ENCODE measurements at places on chromosomes 2 and 18.

GRCh38 chr18:5973099-5973498 lies 77.8 kb upstream of the TMEM200C start:
- no peak for DNase-seq

DNA sequence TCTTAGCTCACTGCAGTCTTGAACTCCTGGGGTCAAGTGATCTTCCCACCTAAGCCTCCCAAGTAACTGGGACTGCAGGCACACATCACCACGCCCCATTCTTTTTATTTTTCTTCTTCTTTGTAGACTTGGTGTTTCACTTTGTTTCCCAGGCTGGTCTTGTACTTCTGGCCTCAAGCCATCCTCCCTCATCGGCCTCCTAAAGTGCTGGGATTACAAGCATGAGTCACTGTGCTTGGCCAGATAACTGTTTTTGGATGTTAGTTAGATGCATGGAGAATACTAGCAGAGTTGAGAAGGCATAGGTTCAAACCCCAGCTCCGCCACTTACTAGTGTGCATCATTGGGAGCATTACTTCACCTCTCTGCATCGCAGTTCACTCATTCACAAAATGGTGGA lies 88.3 kb downstream of the TXNL1 start:
- DNase-seq, result no peak

GRCh38 chr18:73780218-73780617 lies 367.4 kb downstream of the FBXO15 start:
- no peak for DNase-seq

- no peak for DNase-seq
Observed at GRCh38 chr2:172516299-172516698, 39.6 kb upstream of the PDK1 start.

- DNase-seq, result no peak
Observed at GRCh38 chr18:55584201-55584600, 3.8 kb downstream of the TCF4 start.

DNA sequence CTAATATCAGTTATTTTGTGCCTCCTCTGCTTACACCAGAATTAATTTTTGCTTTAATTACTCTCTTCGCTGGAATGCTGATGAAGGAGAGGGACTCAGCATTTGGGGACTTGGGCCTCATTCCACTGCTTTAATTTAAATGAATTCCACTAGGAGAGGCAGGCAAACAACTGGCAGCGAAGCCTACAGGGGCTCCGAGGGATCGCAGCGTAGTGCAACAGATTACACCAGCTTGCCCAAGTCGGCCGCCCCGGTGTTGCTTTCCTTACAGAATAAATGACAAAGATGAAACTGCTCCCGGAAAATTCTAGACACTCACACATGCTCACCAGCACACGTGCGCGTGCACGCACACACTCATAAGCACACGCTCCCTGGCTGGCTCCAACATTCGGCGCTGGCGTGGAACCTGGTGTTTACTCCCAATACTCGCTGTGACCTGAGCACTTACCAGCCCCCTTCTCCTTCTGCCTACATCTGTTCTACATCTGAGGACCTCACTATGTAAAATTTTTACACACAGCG lies 175.4 kb downstream of the ZNF521 start:
- DNase-seq, result no peak

GRCh38 chr2:11257964-11258363 lies 86.5 kb downstream of the ROCK2 start:
- no peak for DNase-seq

DNA sequence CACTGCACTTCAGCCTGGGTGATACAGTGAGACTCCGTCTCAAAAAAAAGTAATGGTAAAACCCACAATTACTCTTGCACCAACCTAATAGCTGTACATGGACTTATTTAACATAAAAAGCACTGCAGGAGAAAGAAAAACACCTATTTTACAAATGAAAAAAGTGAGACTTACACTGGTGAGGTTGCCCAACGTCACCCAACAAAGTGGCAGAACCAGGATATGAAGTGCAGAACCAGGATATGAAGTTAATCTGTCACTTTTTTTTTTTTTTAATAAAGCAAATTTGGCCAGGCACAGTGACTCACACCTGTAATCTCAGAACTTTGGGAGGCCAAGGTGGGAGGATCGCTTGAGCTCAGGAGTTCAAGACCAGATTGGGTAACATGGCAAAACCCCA lies 13.5 kb upstream of the STK17B start:
- DNase-seq, result no peak

DNA sequence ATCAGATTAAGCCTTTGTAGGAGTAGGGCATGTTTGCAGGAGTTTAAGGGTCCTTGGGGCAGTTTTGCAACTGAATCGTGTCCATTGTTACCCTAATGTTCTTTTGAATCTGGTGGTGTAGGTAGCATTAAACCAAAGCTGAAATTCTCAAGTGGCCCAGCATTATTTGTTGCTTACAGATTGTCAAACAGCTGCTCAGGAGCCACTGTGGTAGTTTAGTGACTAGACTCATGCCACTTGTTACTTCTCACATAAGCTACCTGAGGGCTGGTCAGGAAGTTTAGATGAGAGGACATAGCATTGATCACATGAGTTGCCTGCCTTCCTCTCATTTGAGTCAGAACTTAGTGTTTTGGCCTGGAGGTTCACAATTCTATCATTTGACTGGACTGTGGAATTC lies 157.6 kb downstream of the HAUS1 start:
- DNase-seq, result no peak

DNA sequence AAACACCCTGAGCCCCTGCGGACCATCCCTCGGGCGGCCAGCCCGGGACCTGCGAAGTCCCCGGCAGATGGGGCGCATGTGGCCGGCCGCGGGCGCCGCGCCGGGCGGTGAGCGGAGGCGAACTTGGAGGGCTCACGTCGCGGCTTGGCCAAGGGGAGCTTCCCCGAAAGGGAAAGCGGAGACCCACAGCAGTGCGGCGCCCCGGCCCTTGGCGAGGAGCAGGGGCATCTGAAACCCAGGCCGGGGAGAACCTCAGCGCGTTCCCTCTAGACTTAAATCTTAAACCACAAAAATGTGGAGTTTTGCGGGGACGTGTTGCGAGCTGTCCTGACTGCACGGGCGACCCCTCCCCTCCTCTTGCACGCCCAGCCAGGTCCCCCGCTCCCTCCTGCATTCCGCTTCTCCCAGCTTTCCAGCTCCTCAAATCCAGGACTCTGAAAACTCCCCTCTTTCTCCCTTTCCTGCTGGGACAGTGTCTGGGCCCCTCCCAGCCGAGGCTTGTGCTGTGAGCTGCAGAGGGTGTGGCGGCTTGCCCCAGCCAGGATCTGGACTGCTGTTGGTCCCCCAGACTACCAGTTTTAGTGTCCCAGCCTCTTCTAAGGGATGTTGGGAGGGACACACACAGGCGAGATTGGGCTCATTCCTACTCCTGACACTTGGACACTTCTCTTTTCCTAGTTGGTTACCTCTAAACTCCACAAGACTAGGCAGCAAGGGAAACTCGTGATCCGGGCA lies 1.3 kb downstream of the FMNL2 start:
- DNase-seq, result peak; percentile 30

- no peak for DNase-seq
Observed at GRCh38 chr2:98713332-98714015, 17.5 kb downstream of the MGAT4A start.

- DNase-seq, result no peak
Observed at GRCh38 chr2:5868931-5869330, 176.7 kb downstream of the SOX11 start.

DNA sequence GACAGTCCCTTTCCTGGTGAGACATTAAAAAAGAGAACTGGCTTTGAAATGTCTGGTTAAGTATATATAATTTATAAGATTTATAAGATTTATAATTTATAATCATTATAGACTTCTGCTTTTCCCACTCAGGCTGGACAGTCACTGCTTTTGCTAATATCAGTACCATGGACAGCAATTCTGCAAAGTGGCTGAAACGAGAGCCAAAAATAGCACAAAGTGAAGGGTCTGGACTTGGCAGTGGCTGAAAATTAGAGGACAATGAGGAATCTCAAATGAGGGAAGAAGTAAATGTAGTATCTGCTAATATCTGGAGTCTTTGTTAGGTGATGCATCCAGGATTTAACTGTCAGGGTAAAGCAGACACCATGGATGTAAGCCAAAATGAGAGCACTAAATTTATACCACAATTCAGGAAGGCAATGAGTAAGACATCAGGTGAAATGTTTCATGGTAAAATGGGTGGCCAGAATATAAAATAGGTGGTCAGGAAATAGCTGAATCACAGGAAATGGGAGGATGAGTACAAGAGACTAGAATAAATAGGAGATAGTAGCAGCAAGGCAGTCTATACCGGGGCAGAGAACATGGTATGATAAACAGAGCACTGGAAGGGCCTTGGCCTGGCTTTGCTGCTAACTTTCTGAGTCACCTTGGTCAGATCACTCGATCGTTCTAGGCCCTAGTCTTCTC lies 39.6 kb upstream of the BOD1L2 start:
- no peak for DNase-seq

GRCh38 chr2:37466533-37467222 lies 122.2 kb downstream of the QPCT start:
- no peak for DNase-seq

- DNase-seq, result no peak
Observed at GRCh38 chr2:208939852-208940251, 484.0 kb upstream of the MAP2 start.

- no peak for DNase-seq
Observed at GRCh38 chr18:48928787-48929186, 22.0 kb downstream of the SMAD7 start.

- no peak for DNase-seq
Observed at GRCh38 chr2:57397550-57398360, 648.9 kb upstream of the VRK2 start.

DNA sequence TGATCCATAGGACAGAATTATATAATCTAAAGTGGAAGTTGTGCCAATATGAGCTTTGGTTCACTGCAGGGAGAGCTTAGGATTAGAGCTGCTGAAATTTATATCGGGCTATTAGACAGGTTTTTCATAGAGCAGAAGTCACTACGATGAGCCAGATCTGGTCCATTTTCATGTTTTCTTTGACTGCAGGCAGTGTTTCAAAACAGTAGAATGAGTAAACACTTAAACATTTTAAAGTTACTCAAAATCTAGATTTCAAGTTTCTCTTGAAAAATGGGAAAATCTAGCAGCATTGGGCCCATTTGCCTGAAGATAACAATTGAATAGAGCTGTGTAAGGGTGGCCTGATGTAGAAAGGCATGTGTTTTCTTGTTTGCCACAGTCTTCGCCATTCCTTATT lies 14.5 kb upstream of the ADAM23 start:
- DNase-seq, result no peak

DNA sequence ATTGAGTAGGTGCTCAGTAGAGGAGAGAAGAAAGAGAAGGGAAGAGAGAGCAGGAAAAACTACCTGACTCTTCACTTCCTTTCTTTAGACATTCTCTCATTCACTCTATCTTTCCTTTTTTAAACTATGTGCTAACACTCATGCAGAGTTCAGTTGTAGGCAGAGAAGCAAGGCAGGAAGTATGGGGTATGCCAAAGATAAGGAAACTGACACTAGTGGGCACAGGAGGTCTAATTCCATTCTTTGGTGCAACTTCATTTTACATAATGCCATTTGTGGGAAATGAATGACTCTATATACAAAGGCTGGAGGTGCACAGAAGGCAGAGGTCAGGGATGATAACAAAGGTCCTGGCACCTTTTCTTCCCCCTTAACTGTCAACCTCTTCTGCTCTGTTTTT lies 35.1 kb upstream of the ACVR1 start:
- DNase-seq, result no peak

GRCh38 chr2:230644356-230644935 lies 68.2 kb upstream of the CAB39 start:
- no peak for DNase-seq

- DNase-seq, result no peak
Observed at GRCh38 chr2:150621526-150622213, 134.2 kb upstream of the RND3 start.

- DNase-seq, result no peak
Observed at GRCh38 chr2:10132596-10132995, 10.1 kb downstream of the RRM2 start.

- DNase-seq, result peak; percentile 16
Observed at GRCh38 chr2:69830045-69830905, 815 bp downstream of the GMCL1 start.

DNA sequence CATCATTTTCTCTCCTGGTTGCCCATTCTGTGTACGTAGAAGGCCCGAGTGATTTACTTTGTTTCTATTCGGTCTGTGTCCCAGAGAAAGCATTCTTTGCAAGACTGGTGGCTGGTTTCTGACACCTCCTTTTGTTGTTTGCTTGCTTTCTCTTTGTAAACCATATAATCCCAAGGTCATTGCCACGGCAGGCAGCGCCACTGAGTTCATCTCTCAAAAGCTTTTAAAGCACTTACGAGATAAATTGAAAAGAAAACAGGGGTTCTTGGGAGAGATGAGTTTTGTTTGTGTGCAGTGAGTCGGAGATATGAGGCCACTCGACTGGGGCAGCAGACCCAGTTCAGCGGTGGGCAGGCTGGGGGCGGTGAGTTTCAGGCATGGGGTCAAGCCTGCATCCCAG lies 137.6 kb downstream of the NCK2 start:
- DNase-seq, result no peak

DNA sequence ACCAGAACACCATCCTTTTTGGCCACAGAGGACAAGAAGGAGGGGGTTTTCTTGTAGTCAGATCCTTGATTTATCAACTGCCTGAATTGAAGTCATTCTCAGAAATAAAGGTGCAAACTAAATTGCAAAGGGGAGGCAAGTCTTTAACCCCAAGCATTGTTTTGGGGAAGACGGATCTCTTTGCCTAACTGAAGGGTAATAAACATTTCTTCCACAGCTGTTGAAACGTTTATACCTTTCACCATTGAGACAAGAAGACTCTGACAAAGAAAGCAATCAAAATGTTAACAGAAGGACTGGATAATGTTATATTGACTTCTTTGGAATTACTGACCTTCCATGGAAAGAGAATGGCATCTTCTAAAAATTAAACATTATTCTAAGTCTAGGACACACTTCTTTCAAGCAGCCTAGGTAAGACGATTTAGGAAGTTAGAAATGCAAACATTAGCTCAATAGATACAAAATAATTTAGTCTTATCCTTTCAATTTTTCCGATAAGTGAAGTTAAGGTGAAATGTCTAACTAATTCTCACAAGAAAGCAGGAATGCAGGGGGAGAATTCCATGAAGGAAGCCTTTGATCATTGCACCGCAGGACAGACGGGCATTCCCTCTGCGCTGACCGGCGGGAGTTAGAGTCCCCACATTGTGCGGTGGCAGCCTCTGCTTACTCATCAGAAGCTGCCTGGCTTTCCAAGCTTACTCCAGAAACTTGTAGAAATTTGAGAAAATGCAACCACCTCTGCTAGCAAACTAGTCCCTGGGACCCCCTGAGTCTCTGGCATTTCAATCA lies 69.4 kb upstream of the COPS8 start:
- DNase-seq, result no peak

GRCh38 chr2:240559286-240559685 lies 871 bp upstream of the DUSP28 start:
- no peak for DNase-seq

DNA sequence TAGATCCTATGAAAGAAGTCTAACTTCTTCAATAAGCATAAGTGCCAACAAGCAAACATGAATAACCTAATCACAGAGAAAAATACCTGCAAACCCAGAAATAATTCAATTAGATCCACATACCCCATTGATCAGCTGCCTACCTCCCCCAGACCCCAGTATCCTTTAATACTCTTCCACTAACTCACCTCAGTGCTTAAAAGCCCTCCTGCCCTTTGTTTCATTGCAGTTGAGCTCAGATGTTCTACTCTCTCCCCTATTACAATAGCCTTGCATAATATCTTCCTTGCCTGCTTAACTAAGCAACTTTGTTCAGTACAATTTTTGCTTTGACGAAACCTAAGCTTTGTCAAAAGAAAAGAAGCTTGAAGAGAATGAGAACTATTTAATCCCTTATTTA lies 156.0 kb upstream of the ZC3H15 start:
- DNase-seq, result no peak

Measured in GM12891 (cell line).